ENCODE measurements at places on chromosomes 7 and 10.

DNA sequence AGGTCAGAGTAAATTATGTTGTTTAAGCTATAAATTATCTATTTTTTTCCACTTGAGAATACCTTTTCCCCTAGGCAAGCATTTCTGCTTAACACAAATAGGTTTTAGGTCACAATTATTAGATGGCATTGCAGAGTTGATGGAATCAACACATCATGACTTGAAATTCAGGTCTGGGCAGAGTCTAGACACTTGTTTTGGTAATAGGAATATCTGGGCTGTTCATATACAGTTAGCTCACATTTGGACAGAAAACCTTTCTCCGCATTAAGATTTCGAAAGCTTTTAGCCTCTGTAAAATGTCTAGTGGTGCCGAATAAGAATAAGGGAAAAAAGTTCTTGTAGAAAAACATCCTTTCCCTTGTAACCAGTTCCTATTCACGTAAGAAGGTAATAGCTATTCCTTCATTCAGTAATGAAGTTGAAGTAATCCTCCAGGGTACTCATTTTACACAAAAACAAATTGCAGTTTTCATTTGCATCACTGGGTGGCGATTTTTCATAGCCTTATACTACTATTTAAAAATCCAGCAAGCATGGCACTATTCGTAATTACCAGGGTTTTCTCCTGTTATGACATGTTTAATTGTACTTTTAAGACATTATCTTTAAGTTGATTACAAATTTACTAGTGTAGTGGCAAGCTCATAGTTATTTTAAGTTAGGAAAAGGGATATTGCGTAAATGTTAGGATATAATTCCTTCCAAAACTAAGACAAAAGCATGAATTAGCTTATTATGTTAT lies 37.0 kb downstream of the RPA3 start:
- no peak for DNase-seq

DNA sequence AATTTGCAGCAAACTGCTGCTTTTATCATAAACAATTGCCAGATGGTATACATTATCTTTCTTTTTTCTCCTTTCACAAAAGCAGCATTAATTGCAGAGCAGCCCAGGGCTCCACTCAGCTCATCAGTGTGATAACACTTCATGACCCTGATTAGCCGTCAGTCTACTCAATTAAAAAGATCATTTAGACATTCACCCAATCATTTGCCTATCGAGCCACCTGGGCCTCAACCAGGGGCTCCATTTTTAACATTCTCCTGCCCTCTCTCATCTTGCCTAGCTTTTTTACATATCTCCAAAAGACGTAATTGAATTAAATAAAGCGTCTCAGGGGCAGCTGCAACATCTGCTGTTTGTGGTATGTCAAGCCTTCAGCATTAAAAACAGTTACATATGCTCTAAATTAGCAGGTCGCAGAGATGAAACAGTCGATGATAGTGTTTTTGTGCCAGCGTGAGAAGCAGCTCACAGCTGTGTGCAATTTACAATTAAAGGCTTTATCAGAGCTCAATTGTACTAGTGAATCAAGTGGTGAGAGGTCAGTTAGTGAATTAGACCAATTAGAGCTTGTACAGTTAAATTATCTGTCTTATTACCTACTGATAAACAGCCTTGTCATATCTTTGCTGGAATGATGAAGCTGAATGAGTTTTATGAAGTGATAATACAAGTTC lies 522.5 kb downstream of the ETV1 start:
- no peak for DNase-seq

GRCh38 chr10:27319752-27320431 lies 79.3 kb upstream of the ACBD5 start:
- DNase-seq, result no peak

- DNase-seq, result no peak
These were observed 92.7 kb downstream of the EEPD1 start for GRCh38 chr7:36245684-36246299.

- DNase-seq, result no peak
These were observed 58.3 kb downstream of the INPP5A start for GRCh38 chr10:132595854-132596253.
